ENCODE measurements at places on chromosomes 5 and 9. TPM values are rescaled to one million over a fixed set of nuclear protein-coding genes. Genes with fewer than 3 reads are reported as not detected.

Gene IL4
- not detected for total RNA-seq

DNA sequence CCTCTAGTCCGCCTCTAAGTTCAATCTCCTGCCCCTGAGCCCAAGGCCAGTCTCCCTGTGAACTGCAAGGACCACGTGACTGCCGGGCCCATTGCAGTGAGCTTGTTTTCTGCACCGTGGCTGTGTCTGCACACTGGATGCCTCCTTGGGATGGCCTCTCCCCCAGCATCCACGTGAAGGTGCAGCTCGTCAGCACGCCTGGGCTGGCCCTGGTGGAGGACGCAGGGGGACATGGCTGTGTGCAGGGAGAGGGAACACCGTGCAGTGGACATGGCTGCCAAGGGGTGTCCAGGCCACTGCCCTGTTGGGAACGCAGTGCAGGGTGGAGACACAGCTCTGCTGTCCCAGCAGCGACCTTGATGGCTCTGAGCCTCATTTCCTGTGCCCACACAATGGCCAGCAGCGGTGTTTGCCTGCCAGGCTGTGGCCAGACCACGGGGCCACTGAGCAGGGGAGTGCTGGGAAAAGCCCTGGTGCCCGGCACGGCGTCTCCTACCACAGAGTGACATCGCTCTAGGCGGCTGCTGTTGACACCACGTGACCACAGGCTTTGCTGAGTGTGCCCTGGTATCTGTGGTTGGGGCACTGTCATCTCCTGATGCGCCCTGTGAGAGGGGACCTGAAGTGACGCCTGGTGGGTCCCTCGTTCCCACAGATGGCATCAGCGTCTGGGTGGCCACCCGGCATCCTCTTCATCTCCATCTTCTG is 26.9 kb upstream of the EXOC3 start:
- DNase-seq, result no peak

- peak; percentile 53 for DNase-seq
Measured at GRCh38 chr9:131667576-131667975, 72.3 kb downstream of the RAPGEF1 start.

- DNase-seq, result no peak
Measured at GRCh38 chr5:72628771-72629371, 121.7 kb upstream of the ZNF366 start.
